Activated T-helper 9 cell treated with anti-CD3 and anti-CD28 coated beads, Interleukin-2, amount 50 U/mL, for 16 hours (primary cell): ENCODE measurements at places on chromosomes 5 and 9.

DNA sequence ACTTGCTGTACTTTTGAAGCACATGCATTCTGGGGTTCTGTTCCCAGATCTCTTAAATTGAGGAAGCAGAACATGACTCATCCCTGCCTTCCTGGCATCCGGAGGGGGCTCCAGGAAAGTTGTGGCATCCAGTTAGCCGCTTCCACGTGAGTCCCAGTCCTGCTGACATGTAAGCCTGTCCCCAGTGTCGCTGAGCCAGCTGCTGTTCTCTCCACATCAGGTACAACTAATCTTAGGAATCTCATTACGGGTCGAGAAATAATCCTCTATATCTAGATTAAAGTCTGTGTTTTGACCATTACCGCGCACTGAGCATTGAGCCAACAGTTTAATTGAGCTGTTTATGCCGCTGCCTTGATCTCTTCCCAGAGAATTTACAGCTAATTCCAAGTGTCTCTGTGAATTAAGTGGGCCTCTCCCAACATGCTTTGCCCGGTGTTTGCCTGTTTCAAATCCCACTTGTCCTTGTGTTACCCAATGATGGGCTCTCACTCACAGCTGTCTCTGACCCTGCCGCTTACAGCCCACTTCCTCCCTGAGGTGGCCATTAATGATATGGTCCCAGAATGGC, 10.5 kb upstream of the SHB start:
- DNase-seq = no peak

GRCh38 chr5:142327111-142327842, 2.5 kb upstream of the SPRY4 start:
- DNase-seq = no peak

DNA sequence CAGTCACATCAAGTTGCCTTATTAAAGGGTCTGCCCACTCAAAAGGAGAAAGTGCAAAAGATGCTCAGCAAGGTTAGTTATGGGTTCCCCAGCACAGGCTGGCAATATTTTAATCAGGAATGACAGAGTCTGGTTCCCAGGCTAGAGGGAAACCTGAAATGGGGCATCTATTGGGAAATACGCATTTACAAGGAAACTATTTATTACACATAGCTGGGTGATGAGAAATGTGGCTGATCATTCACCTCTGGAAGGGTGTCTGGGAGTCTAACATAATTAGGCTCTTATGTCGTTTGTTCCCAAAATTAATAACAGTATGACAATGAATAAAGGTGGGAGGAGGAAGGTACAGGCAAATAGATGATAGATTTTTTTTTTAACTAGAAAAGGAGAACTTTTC, 314.7 kb downstream of the ENC1 start:
- no peak for DNase-seq

DNA sequence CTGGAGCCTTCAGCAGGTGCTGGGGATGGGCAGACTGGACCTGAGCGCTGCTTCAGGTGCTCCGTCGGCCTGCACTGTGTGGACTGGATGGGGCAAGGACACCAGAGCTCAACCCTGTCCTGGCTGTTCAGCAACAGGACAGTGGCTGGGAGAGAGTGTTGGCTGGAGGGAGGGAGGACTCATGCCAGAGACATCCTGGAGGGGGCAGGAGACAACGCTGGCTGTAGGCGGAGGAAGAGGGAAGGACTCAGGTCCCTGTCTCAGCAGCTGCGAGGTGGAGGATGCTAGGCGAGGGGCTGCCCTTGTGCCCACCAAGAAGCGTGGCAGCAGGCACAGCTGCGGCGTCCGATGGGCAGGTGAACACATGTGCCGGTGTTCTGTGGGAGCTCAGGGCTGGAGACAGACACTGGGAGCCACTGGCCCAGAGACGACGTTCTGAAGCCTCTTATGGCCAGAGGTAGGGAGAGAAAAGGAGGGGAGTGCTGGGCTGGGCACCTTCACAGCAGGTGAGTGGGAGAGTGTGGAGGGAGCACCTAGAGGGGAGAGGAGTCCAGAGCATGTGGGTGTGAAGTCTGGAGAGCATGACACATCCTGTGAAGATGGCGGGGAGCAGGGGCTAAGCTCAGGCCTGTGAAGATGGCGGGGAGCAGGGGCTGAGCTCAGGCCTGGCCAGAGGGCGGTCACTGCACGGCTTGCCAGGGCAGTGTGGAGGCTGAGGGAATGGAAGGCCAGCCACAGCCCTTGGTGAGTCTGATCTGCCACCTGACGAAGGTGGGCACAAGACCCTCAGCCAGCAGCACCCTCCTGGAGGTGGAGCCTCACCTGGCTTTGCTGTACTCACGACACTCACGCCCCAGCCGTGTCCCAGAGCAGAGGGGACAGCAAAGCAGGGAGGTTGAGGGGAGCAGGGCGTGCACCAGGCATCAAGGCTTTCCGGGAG, 79.1 kb upstream of the FCN1 start:
- no peak for DNase-seq

GRCh38 chr5:115962239-115962564, at the start of gene LVRN:
Gene LVRN (plus strand): TSS chr5:115962475. CDS start chr5:115962618, 143 bp downstream.
- DNase-seq = no peak

DNA sequence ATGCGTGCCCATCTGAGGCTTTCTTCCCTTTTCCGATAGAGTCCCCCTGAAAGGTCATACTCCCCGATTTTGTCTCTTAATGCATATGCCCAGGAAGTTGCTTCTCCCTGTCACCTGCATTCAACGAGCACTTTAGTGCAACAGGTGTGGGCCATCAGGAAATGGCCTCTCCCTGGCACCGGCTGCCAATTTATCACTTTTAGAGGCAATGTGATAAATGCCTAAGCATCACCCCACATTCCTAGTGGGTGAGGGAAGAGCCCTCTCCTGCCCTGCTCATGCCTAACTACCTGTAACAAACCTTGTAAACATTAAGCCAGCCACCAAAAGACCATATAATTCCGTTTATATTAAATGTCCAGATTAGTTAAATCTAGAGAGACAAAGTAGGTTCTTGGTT, 1.1 kb upstream of the SNAPC3 start:
- DNase-seq = no peak

DNA sequence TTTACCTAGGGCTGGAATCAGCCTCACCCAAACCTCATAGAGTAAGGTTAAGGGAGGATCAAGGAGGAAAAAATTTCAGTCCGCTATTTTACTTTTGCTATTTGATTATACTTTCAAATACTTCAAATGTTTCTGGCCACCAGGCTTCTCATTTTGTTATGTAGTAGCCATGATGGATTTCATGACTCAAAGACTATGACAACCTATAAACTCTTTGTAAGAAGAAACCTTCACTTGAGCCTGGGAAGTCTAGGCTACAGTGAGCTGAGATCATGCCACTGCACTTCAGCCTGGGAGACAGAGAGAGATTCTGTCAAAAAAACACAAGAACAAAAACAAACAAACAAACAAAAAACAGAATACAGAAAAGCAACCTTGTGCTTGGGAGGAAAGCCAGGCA, 293.6 kb upstream of the TNC start:
- no peak for DNase-seq

DNA sequence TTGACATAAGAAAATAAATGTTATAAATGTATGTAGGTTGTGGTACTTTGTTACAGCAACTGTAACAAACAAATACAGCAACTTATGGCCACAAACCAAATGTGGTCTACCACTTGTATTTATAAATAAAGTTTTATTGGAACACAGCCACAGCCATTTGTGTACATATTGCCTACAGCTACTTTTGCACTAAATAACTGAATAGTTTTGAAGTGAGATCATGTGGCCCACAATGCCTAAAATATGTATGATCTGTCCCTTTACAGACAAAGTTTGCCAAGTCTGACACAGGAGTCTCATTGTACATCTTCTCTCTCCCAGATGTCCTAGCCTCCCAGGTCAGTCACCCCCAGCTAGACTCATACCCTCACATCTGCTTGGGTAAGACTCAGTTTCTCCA, 283.6 kb upstream of the PRDM9 start:
- DNase-seq = no peak

DNA sequence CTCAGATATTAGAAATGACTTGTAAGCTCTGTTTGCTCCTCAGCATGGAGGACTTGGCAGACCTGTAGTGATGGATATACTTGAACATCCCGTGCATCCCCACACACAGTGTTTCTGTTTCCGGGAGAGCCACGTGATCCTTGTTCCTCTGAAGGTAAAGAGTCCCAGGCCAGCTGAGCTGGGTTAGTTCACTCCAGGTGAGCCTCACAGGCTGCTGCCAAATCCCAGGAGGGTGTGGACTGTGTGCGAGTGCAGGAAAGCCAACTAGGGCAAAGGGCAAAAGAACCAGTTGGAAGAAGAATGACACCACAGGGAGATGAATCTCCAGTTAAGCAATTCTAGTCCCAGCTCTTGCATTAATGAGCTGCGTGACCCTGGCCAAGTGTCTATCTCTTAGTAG, 10.4 kb upstream of the TOMM5 start:
- no peak for DNase-seq

DNA sequence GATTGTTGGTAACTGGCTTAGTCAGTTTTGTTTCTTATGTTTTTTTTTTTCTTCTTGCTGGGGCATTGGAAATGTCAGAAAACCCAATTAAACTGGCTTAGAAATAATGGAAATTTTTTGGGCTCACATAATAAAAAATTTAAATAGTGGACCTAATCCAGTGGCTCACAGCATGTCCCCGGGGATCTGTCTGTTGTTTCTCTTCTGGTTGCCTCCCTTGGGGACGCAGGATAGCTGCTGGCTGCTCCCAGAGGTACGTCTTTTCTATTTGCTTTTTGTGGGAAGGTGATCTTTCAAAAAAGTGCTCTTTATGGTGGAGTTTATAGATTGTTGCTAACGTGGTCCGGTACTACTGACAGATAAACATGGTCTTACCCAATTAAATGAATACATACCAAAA, 52.2 kb downstream of the LMNB1 start:
- no peak for DNase-seq

- no peak for DNase-seq
These were observed 53.4 kb upstream of the IL6ST start for GRCh38 chr5:56048124-56048523.

DNA sequence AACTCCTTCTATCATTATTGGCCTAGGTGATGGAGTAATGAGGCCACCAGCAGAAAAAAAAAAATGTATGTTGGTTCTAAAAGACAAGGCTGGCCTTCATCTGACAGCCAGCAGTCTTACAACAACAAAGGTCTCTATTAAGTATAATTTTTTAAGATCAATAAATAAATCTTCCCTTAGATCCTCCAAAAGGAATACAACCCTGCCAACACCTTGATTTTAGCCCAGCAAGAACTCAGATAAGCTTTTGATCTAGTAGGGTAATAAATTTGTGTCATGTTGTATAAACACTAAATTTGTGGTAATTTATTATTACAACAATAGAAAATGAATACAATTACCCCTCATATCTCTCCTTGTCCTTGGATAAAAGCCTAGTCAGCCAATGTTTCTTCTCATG, 633.2 kb upstream of the FAM174A start:
- DNase-seq = no peak

GRCh38 chr5:132528866-132529634, 14.3 kb downstream of the IL5 start:
- DNase-seq = no peak

DNA sequence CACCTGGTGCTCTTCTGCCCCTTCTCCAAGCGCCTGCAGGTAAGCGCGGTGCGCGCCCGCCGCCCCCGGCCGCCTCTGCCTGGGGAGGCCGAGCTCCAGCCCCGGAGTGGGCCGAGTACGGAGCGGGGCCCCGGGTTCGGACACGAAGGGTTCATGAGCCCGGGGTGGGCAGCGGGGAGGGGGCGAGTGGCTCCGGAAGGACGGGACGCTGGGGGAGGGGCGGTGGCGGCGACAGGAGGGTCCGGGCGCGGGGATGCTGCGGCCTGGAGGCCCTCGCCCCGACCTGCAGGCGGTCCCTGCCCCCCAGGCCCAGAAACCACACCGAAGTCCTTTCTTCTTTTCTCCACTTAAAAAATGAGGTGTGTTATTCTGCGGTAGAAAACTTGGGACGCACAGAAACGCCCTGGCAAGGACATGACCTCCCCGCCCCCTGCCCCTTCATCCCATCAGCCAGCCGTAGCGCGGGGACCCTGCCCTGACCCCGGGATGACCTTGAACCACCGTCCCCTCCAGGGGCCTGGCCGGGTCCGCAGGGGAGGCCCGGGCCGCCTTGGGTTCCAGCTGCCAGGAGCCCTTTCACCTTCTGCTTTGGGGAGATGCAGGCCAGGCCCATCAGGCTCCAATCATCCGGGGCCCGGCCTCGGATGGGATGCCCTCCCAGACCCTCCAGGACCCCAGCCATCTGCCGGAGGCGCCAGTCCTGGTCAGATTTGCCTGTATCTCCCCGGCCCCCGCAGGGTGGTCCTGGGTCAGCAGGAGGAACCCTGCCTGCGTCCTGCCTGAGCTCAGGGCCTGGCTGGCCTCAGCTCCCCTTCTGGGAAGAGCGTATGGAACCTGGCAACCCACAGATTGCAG, 545 bp downstream of the DIPK1B start:
- no peak for DNase-seq

DNA sequence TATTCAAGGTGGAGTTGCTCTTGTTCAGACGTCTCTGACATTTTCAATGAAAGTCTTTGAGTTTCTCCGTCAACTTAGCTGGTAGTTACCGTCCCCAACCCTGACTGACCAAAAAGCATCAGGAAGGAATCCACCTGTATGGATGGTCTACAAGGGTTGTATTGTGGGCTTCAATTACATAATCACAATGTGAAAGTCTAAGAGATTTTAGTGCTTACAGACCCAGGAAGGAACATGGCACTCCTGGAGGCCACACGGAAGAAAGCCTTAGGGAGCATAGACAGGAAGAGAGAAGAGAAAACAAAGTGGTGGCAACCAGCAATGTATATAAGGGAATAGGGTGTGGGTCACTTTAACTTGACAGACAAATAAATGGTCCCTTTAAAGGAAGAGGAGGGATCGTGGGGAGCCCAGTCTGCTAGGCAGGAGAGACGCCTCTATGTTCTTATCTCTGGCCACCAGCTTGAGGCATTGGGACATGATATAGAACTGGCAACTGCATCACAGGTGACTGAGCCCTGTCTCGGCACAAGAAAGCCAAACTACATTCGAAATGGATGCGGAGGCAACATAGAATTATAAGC, 80.4 kb downstream of the ALDH7A1 start:
- no peak for DNase-seq

DNA sequence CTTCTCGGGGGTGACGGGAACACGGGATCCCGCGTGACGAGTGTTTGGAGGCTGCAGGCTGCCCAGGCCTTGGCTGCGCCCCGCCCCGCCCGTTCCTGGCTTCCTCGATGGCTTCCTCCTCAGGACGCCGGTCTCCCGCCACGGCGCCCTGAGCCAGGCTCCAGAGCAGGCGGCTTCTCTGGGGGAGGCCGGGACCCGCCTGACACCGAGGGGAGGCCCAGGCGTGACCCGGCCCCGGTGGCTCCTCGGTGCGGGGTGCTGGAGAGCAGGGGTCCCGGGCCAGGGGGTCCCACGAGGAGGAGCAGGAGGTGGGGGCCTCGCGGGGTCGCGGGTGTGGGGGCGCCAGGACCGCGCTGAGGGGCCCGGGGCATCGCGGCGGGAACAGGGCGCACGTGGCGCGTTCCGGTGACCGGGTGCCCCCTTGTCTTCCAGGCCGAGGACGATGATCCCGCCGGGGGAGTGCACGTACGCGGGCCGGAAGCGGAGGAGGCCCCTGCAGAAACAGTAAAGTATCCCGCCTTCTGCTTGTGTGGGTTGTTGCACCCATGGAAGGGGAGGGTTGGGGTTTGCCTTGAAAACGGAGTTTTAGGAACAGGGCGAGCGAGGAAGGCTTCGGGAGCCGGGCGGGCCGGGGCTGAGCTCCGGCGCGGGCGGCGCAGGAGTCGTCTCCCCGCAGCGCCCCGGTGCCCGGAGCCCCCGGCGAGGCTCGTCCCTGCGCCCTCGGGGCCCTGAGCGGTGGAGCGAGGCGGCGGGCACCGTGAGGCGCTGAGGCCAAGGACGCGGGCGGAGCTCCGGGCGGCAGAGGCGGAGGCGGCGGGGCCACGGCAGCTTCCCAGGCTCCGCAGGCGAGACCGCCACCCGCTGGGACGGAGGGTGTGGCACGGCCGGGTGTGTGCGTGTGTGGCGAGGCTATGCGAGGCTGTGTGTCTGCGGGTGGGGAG, 22.2 kb downstream of the AHRR start:
- no peak for DNase-seq
